Activated CD4-positive, alpha-beta T cell treated with anti-CD3 and anti-CD28 coated beads for 36 hours (primary cell): ENCODE measurements at places on chromosomes 11 and 22. TPM values are rescaled to one million over a fixed set of nuclear protein-coding genes. Genes with fewer than 3 reads are reported as not detected.

DNA sequence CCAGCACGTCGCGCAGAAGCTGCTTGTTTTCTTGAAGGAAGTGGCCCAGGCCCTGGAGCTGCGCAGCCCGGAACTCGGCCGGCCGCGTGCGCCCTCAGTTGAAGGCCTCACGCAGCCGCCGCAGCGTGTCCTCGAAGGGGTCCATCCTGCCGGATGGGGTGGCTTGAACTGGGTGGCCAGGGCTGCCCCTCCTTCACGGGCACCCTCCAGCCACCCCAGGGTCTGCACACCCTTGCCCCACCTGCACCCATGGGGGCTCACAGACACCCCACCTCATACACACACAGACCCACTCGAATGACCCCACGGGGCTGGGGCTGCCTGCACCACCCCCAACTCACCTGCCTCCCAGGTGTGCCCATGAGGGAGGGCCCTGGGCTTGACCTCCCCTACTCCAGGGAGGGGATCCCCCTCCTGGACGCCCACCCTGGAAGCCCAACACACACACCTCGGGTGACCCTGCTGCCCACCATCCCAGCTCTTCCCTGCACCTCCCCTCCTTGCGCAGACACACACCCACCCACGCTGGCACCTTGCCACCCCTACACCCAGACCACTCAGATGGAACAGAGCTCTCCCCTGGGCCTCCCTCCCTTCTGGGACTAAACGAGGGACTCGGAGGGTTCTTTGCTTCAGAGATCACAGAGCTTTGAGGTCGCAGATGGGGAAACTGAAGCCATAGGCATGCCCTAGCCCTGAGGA, 6.8 kb downstream of the ALDH3B2 start:
- no peak overlapping the region for H3K4me3 ChIP-seq
- no peaks in the 10 kb centered on the region for H3K27me3 ChIP-seq
- no peaks in the 10 kb centered on the region for H3K36me3 ChIP-seq
- H3K4me1 ChIP-seq, result no peaks in the 10 kb centered on the region
- no peak overlapping the region for H3K27ac ChIP-seq

DNA sequence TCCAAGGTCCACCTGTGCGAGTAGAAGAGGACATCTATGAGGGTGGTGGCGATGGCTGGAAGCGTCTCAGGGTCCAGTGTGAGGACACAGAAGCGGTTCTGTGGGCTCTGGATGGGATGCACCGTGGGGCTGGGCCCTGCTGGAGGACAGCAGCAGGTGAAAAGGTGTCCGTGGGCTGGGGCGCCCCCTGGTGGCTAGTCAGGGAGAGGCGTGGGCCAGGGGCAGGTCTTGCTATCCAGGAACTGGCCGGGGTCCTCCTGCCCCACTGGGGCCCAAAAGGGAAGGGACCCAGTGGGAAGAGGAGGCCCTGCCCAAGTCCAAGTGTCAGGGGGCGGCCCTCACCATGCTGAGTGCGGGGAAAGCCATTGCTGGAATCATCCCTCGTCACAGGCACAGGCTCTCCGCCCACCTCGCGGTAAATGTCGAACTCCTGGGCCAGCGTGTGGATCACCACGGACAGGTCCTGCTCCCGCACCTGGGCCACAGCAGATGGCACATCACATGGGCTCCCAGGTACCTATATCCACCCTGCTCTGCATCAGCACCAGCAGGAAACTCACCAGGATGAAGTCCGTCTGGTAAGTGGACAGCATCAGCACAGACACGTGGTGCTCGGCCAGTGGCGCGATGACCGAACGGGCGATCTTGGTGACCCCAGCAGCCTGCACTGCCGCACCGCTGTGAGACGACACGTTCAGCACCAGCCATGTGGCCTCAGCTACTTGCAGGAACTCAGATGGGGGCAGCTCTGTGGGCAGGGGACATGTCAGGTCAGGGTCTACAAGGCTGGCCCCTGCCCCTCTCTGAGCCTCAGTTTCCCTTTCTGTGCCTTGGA, 2.3 kb downstream of the CASTOR1 start:
- no peak overlapping the region for H3K27ac ChIP-seq
- H3K36me3 ChIP-seq, result peaks cover 1% of the 10 kb centered on the region
- no peak overlapping the region for H3K4me3 ChIP-seq

DNA sequence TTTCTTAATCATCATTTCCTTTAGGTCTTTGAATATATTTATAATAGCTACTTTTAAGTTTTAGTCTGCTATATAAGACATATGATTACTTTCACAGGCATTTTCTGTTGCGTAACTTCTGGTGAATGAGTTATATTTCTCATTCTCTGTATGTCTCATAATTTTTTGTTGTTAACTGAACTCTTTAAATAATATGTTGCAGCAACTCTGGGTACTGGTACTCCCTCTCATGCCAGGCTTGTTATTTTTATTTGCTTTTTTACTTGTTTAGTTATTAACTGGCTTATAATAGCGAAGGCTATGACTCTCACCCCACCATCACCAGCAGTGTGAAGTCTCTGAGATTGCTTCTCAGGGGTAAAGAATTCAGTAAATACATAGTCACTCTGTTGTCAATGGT, 524.2 kb upstream of the CHORDC1 start:
- no peak for DNase-seq
- no peaks in the 10 kb centered on the region for H3K4me1 ChIP-seq
- no peaks in the 10 kb centered on the region for H3K36me3 ChIP-seq
- H3K27ac ChIP-seq, result no peak overlapping the region
- no peak overlapping the region for H3K4me3 ChIP-seq

DNA sequence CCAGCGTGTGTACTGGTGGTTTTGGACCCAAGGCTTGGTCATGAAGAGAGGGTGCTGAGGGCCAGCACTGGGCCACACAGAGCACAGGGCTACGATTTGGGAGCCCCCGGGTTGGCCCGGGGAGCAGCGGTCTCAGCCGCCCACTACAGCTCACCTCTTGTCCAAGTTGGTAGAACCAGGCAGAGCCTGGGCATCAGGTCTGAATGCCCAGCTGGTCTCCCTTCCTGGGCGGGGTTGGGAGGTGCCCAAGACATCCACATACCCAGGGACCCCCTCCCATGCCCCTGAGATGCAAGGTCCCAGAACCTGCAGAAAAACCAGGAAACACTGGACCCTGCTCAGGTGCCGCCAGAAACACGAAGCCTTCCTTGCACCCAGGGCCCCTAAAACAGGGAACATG, 18.0 kb downstream of the CELSR1 start:
- H3K36me3 ChIP-seq, result no peaks in the 10 kb centered on the region
- DNase-seq, result no peak
- no peaks in the 10 kb centered on the region for H3K27me3 ChIP-seq
- no peaks in the 10 kb centered on the region for H3K4me1 ChIP-seq
- H3K27ac ChIP-seq, result no peak overlapping the region
- H3K4me3 ChIP-seq, result no peak overlapping the region

GRCh38 chr11:103700622-103701021, 335.8 kb upstream of the DDI1 start:
- no peaks in the 10 kb centered on the region for H3K4me1 ChIP-seq
- H3K36me3 ChIP-seq, result no peaks in the 10 kb centered on the region
- no peak overlapping the region for H3K27ac ChIP-seq
- no peak overlapping the region for H3K4me3 ChIP-seq
- H3K27me3 ChIP-seq, result no peaks in the 10 kb centered on the region

GRCh38 chr11:2564588-2565425, 120.0 kb downstream of the KCNQ1 start:
- no peak overlapping the region for H3K4me3 ChIP-seq
- no peaks in the 10 kb centered on the region for H3K27me3 ChIP-seq

SLC15A3 gene
- 9.6 TPM for total RNA-seq

KLHDC7B gene
- total RNA-seq, result 6.4 TPM

TTC36 gene
- 0.21 TPM for total RNA-seq

OR5A1 gene
- not detected for total RNA-seq
